Fibroblast of skin of left quadriceps (primary cell): ENCODE measurements at places on chromosomes 1 and 21.

GRCh38 chr1:246350745-246351144 lies 156.3 kb downstream of the SMYD3 start:
- no peak for DNase-seq

GRCh38 chr1:100188617-100189016 lies 10.6 kb upstream of the LRRC39 start:
- DNase-seq: peak; percentile 25

- DNase-seq: no peak
These were observed 376.7 kb downstream of the S1PR1 start for GRCh38 chr1:101613546-101613945.

GRCh38 chr1:63442141-63442475 lies 74.7 kb downstream of the ALG6 start:
- no peak for DNase-seq

DNA sequence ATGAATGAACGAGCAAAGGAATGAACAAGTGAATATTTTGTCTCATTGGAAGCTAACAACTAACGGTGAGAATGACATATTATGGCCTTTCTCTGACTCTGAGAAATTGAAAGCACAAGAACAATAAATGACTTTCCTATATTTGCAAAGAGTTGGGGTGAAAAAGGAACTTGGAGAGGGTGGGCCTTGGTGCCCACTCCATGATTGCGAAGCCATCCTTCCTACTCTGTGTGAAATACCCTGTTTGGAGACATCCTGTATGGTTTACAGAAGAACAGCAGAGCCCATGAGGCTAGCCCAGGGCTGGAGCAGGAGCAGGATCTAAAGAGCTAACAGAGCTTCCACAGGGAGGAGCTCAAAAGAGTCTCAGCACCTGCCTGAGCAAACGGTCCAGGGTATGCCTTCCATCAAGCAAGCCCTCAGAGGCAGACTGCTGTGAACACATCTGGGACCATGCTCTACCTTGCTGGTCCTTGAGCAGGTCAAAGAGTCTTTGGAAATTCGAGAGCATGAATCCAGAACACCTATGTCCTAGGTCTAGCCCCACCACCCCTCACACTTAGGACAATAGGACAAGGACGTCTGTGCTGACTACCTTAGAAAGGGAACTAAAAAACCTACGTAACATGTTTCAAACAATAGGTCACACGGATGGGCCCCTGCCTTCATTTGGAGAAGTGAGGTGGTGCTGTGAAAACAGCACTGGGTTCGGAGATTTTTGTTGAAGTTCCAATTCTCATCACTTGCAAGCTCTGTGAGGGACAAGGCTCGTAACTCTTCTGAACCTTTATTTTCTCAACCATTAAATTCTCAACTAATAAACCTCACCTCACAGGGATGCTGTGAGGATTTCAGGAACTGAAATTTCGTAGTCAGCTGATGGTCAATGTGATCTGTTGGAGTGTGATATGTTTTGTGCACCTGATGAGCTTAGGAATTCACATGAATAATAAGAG lies 377.4 kb downstream of the RRAGC start:
- DNase-seq: no peak

- DNase-seq: peak; percentile 77
These were observed 99.1 kb downstream of the MT1HL1 start for GRCh38 chr1:236904892-236905741.

DNA sequence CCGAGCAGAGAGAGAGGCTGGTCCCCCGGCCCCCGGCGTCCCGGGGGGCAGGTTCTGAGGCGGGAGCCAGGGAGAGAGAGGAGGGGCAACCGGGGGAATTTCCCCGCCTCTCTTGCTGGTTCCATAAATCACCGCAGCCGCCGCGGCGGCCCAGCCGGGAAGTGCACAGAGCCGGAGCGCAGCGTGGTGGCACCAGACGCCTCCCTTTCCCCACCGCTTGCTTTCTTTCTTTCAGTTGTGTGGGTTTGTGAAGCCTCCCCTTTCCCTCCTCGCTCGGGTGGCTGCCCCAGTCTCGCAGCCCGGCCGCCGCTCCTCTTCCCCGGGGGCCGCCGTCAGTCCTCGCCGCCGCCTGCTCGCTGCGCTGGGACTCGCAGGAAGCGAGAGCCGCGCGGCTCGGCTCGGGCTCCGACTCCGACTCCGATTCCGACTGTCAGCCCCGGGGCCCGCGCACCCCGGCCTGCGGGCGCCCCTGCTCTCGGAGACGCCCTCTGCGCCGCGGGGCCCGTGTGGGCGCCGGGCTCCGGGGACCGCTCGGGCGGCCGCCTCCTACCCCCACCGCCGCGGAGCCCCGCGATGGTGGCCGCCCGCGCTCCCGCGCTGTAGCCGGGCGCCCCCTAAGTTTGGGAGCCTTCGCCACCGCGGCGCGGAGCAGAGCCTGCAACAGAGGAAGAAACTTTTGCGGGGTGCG lies at the start of gene CACHD1:
Gene CACHD1, plus strand, starts transcription at position 153 of the 688 bp plus-strand sequence. CDS start 616 bp downstream, outside the sequence.
- peak; percentile 68 for DNase-seq
